Activated naive CD8-positive, alpha-beta T cell treated with anti-CD3 and anti-CD28 coated beads, Interleukin-2, amount 10 ng/mL, durations not matched to agents 7 days and 5 days (primary cell): ENCODE measurements at places on chromosomes 12 and 14. TPM values are rescaled to one million over a fixed set of nuclear protein-coding genes. Genes with fewer than 3 reads are reported as not detected.

The WSCD2 gene
- total RNA-seq, result not detected

The WNT1 gene
- total RNA-seq, result 2.0 TPM

The ZNF839 gene
- 17.3 TPM for total RNA-seq

The VEZT gene
- 37.1 TPM for total RNA-seq
